Fibroblast of skin of scalp (primary cell): ENCODE measurements at places on chromosomes 13 and 19.

GRCh38 chr13:41224113-41225110 is 30.0 kb upstream of the KBTBD7 start:
- DNase-seq, result peak; percentile 88

- no peak for DNase-seq
Measured at GRCh38 chr19:44722131-44723121, 23.5 kb downstream of the CEACAM16 start.

- no peak for DNase-seq
Measured at GRCh38 chr13:51924756-51925544, 63.2 kb downstream of the CCDC70 start.

- no peak for DNase-seq
Measured at GRCh38 chr13:50078895-50079654, 63.8 kb downstream of the KCNRG start.

DNA sequence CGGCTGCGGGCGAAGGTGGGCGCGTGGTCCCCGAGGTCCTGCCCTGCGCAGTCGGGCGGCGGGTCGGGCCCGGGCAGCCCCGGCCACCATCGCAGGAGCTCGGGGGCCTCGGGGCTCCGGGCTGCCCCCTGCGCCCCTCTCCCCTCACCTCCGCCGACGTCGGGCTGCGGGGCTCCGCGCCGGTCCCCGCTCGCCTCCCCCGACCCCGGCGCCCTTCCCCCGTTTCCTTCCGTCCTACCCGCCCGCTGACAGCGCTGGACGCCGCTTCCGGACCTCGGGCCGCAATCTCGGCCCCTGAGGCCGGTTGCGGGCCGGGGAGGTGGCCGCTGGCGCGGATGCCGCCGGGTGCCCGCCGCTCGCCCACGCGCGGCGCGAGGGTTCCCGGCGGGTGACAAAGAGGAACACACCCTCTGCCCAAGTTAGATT is 720 bp downstream of the FARP1 start:
- DNase-seq, result no peak

GRCh38 chr19:47331931-47332547 is at the start of gene C5AR2:
TSS of gene C5AR2 (plus strand) at chr19:47332175. CDS start at chr19:47340800, 8,625 bp downstream.
- peak; percentile 20 for DNase-seq

- DNase-seq, result no peak
Measured at GRCh38 chr13:109868578-109869311, 82.4 kb upstream of the IRS2 start.

- DNase-seq, result peak; percentile 95
Measured at GRCh38 chr13:100214886-100215285, 126.0 kb downstream of the PCCA start.

DNA sequence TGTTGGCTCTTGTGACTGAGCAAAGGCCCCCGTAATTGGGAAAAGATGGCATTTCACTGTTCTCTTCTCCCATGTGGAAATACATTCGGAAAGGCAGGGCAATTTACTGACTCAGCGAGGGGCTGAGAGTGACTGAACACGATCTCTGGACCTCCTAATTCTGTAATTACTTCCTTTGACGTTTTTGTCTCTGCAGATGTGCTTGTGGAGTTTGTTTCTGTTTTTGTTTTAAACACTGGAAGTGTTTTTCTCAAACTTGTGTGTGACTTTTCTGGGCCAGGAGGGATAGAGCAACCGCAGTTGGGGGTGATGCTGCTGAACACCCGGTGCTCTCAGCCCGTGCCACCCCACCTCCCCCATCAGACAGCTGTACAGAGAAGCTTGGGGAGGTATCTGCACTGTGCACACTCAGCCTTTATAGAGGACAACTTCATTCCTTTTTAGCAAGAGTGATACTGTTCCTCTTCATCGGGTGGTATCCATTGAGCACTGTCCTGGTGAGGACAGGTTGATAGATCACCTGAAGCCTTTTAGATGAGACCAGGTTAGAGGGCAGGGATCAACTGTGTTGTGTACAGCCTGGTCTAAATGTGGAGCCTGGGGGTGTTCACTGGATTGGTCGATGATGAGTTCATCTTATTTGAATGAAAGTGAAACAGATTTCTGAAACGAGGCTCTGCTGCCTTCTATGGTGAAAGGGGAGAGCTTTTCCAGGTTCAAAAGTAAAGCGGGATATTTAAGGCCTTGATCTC is 117.4 kb downstream of the ESD start:
- DNase-seq, result peak; percentile 74

GRCh38 chr13:26968431-26969341 is 202.9 kb downstream of the USP12 start:
- DNase-seq, result no peak

- DNase-seq, result no peak
Measured at GRCh38 chr19:14496834-14497227, 904 bp upstream of the GIPC1 start.

DNA sequence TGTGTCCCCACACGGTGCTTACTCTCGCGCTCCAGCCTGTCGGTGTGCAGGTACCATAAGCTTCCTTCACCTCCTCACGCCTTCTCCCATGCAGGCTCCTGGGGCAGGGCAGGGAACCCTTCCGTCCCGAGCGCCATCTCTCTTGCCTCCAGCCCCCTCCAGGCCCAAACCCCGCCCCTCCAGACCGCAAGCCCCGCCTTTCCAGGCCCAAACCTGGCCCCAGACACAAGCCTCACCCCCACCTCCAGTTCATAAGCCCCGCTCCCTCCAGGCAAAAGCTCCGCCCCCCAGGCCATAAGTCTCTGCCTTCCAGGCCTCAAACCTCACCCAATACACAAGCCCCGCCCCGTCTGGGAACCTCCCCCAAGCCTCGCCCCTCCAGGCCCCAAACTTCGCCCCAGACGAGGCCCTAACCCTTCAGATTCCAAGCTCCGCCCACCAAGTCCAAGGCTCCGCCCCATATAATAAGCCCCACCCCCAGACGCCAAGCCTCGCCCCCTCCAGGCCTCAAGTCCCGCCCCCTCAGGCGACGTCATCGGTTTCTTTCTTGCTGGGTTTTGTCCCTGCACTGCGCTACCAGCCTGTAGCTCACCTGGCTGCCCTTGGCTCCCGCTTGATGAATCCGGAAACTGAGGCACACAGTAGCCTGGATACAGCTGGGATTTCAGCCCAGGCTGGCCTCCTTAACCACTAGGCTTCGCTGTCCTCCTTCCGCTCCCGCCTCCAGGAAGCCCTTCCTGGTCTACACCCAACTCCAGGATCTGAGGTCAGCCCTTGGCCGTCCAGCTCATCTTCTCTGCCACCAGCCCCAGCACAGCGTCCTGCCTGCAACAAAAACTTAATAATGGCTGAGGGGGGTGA is 16.1 kb downstream of the MKNK2 start:
- DNase-seq, result no peak

DNA sequence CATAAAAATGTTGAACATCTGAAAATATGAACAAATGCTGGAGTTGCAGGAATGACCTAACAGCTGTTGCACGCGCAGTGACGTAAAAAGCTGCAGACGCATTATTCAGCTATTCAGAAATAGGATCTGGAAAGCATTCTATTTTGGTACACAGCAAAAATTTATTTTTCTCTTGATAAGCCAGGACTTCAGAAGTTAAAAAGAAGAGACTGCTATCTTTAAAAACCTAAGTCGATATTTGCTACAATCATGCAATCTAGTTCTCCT is 36.9 kb upstream of the STARD13 start:
- peak; percentile 60 for DNase-seq

- DNase-seq, result no peak
Measured at GRCh38 chr19:35946203-35946602, 10.0 kb downstream of the LRFN3 start.

GRCh38 chr13:47139519-47139918 is 242.7 kb upstream of the HTR2A start:
- no peak for DNase-seq

DNA sequence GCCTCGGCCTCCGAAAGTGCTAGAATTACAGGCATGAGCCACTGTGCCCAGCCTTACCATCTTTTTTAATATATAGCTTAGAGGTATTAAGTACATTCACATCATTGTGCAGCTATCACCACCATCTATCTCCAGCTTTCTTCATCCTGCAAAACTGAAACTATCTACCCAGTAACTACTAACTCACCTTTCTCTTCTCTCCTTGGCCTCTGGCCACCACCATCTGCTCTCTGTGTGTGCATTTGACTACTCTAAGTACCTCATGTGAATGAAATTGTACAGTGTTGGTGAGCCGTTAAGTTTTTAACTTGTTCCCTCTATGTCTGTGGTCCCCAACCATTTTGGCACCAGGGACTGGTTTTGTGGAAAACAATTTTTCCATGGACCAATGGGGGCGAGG is 56.1 kb downstream of the CDK8 start:
- no peak for DNase-seq

DNA sequence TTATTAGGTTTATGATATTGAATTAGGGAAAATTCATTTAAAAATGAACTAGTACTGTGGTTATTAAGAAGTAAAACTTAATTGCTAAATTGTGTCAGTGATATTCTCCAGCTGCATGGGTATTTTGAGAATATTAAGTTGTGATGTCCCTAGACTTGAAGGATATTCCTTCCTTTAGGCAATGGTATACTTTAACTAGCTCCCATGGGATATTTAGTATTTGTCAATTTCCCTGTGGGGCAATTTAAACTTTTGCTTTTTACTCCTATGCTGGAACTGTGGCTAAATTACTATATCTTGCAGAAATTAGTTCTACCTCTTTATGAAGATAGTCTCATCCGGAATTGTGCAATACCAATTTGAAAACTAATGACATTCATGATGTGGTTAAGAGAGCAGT is 151.6 kb upstream of the CSNK1A1L start:
- no peak for DNase-seq

DNA sequence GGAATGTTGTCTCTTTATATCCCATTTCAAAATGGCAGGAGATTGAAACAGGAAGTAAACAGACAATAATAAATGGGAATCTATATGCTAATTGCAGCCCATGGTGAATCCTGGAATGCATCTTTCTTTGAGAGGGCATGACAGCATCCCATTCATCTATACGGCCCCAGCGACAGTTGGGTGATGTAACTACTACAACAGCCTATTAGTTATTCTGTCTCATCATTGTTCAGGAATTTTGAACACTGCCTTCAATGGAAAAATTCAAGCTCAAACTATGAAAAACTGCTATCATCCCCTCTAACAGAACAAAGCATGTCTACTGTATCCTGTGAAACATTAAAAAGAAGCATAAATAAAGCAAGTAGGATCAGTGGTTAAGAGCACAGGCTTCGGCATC is 262.1 kb downstream of the DCT start:
- DNase-seq, result peak; percentile 83

DNA sequence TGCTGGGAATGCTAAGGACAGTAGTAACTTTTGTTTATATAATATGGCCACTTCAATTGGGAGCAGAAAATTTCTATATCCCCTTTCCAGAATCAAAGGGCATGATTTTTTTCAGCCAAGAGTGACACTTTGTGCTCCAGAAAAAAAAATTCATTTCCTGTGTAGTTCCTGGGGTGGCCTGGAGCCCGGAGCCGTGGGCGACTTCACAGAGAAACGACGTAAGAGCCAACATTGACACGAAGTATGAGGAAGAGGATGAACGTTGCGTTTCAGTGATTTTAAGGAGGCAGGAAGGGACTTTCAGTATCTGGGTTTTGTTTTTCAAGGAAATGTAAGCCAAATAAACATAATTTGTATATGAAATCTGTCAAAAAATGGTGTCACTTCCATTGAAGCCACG is 187.6 kb downstream of the STK24 start:
- no peak for DNase-seq

- DNase-seq, result no peak
Measured at GRCh38 chr19:47158367-47158791, 27.7 kb downstream of the SAE1 start.

DNA sequence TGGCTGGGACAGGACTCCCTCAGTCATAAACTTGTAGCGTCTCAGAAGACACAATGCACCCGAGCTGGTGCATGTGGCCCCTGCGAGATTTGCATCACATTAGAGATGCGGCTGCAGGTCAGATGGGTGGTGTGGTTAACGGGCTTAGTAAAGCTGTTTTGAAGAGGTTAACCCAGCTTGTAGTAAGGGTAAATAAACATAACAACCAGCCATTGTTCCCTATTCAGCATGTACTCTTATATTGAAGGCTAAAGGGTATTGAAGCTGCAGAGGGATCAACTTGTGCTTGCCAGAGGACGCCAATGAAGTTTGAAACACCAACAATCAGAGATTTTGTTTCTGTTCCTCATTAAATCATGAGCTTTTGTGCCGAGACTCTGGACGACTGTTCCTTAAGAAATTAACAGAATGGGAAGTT is 79.4 kb downstream of the ZIC5 start:
- DNase-seq, result no peak

DNA sequence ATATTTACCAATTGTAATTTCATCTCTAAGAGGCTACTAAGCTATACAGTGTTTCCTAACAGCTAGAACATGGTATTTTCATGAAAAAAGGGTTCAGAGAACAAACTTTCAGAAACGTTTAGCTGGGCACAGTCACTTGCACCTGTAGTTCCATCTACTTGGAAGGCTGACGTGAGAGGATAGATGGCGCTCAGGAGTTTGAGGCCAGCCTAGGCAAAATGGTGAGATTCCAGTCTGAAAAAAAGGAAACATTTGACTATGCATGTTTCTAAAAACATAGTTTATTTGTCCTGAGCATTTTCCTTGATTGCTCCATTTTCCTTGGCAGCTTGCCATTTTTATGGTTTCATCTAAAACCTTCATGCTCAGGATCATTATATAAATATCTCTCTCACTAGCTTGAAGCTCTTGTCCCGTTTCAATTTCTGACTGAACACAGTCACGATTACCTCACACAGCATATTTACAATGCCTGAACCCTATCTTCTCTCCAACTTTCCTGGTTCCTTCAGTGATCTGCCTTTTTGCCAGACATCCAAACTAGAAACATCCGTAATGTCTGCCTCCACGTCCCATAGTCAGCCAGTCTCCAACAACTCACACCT is 200.8 kb downstream of the RGCC start:
- DNase-seq, result peak; percentile 67

GRCh38 chr13:109476001-109476400 is 310.4 kb downstream of the IRS2 start:
- no peak for DNase-seq

GRCh38 chr19:56124578-56124977 is 3.5 kb upstream of the ZNF787 start:
- DNase-seq, result no peak

GRCh38 chr13:99278200-99278599 is 20.0 kb upstream of the GPR18 start:
- DNase-seq, result no peak

GRCh38 chr19:9407827-9408226 is 27.5 kb downstream of the ZNF266 start:
- no peak for DNase-seq

GRCh38 chr19:5149932-5150901 is 181.3 kb downstream of the KDM4B start:
- no peak for DNase-seq
